Peyer's patch (tissue), 4 donors: ENCODE measurements at places on chromosomes 7 and 10. TPM values are rescaled to one million over a fixed set of nuclear protein-coding genes. Genes with fewer than 3 reads are reported as not detected.

- no peak for DNase-seq
Measured at GRCh38 chr10:96082748-96083147, 39.4 kb downstream of the CCNJ start.

DNA sequence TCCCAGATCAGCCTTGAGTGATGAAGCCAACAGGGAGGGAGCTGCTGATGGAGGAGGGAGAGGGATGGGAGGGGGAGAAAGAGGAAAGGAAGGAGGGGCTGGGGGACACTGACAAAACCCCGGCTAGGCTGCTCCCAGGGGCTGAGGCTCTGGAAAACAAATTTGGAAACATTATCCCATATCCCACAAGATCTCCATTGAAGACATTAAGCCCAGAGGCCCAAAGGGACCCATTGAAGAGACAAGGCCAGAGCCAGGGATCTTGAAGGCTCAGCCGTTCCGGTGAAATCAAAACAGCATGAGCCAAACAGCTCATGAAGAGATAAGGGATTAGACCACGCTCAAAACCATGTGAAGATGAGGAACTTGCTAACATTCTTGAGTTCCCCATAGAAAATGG lies 184.3 kb upstream of the ITGB1 start:
- DNase-seq, result no peak

DNA sequence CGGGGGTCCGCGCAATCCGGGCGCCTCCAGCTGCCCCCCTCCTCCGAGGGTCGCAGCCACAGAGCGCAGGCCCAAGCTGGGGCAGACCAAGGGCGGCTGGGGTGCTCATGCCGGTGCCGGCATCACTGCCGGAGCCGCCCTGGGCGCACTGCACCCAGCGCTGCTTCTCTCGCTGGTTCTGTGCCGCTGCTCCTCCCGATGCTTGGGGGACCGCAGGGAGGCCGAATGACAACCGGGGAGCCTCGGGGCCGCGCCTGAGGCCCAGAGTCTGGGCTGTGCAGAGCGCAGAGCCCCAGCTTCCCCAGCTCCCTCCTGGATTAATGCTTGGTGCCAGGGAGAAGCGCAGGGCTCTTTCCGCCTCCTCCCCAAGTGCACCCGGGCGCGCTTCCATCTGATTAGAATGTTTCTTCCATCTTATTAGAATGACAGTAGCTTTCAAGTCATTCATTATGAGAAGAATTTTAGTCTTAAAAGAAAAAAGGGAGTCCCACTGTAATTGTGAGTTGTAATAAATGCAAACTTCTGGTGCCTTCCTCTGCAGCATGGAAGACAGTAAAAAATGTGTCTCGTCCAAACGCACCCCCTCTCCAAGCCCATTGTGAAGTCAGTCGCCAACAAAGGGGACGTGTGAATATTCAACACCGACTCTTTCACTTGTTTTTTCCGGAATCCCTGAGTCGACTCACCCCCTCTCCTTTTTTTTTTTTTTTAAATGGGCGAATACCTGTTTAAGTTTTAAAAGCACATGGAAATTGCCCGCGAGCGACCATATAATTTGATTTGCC lies 19.5 kb upstream of the PTF1A start:
- no peak for DNase-seq

- DNase-seq, result no peak
Measured at GRCh38 chr7:75688200-75689136, 50.3 kb downstream of the HIP1 start.

- DNase-seq, result no peak
Measured at GRCh38 chr10:132814469-132814856, 28.5 kb upstream of the NKX6-2 start.

GRCh38 chr10:114823077-114823463 lies 1.5 kb downstream of the FHIP2A start:
- DNase-seq, result no peak

GRCh38 chr7:29920491-29920890 lies 69.1 kb downstream of the SCRN1 start:
- DNase-seq, result no peak

DNA sequence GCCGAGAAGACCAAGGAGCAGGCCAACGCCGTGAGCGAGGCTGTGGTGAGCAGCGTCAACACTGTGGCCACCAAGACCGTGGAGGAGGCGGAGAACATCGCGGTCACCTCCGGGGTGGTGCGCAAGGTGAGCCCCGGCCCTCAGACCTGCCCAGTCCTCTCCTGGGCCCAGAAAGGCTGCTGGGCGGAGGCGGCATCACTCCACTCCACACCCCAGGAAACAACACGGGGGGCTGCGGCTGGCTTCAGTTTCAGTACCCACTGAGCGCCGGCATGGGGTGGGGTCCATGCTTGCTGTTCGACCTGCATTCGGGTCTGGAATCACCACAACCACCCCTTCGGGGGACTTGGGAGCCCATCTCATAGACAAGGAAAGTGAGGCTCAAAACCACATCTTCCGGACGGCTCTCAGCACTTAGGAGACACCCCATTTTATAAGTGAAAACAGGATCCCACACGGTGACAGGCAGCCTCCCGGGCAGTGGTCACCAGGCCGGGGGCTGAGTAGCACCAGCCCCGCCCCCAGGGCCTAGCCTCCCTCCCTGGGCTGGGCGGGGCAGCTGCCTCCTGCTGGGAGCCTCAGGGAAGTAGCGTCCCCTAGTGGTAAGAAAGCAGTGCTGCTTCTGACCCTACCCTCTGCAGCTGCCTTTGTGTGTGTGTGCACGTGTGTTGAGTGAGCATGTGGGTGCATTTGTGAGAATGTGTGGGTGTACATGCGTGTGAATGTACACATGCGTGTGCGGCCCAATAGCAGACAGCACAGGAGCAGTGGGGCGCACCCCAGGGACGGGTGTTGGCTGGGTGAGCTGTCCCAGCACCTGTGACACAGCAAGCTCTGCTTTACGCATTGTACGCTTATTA lies 1.8 kb downstream of the SNCG start:
- peak; percentile 62 for DNase-seq

- DNase-seq, result no peak
Measured at GRCh38 chr7:26919906-26920493, 55.6 kb upstream of the SKAP2 start.

- DNase-seq, result no peak
Measured at GRCh38 chr10:50420196-50420595, 168.9 kb upstream of the ASAH2 start.

DNA sequence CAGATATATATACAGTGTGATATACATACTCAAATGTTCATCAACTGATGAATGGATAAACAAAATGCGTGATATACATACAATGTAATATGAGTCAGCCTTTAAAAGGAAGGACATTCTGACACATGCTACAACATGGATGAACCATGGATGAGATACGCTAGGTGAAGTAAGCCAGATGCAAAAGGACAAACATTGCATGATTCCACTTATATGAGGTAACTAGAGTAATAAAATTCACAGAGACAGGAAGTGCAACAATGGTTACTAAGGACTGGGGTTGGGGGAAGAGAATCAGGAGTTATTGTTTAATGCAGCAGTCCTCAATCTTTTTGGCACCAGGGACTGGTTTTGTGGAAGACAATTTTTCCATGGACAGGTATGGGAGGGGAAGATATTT lies 47.3 kb upstream of the PIK3AP1 start:
- no peak for DNase-seq

DNA sequence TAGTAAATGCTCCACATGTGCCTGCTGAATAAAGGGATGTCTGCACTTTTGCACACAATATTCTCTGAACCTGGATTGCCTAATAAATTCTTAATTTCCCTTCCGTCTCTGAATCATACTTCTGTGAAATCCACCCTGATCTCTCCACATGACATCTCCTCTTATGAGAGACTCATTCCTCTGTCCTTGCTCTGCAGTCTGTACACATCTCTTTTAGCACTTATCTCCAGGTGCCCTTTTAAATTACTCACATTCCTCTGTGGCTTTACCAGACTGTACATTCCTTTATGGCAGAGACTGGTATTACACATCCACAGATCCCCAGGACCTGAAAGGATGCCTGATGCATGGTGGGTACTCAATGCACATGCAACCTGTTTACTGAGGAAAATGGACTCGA lies 527.6 kb downstream of the PHTF2 start:
- no peak for DNase-seq

GRCh38 chr10:112835944-112836451 lies 114.0 kb upstream of the TCF7L2 start:
- DNase-seq, result no peak

DNA sequence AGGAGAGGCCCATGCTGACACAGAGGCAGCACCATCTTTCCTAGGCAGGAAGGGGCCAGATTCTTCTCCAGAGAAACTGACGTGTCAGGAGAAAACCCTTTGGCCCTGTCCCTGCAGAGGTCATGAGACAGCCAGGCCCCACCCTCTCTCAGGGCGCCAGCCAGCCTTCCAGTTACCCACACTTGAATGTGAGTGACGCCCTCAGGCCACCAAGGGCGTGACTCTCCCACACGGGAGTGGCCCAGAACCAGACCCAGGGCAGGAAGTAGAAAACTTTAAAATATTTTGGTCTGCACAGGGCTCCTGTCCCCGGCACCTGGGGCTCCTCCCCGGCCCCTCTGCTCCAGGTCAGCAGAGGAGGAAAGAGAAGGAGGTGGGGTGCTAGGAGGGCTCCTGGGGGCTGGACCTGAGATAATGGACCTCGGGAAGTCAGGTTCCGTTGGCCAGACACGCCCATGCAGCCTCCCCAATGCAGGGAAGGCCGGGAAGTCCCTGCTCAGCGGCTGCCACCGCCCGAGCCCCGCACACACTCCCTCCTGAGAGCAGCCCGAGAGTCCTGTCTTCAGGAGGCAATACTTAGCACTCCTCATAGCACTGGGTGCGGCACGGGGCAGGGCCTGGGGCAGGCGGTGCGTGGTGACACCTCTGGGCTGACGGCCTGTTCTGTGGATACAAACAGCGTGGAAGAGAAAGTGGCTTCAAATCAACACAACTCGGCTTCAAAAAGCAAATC lies 67.0 kb upstream of the CFAP46 start:
- DNase-seq, result peak; percentile 19

DNA sequence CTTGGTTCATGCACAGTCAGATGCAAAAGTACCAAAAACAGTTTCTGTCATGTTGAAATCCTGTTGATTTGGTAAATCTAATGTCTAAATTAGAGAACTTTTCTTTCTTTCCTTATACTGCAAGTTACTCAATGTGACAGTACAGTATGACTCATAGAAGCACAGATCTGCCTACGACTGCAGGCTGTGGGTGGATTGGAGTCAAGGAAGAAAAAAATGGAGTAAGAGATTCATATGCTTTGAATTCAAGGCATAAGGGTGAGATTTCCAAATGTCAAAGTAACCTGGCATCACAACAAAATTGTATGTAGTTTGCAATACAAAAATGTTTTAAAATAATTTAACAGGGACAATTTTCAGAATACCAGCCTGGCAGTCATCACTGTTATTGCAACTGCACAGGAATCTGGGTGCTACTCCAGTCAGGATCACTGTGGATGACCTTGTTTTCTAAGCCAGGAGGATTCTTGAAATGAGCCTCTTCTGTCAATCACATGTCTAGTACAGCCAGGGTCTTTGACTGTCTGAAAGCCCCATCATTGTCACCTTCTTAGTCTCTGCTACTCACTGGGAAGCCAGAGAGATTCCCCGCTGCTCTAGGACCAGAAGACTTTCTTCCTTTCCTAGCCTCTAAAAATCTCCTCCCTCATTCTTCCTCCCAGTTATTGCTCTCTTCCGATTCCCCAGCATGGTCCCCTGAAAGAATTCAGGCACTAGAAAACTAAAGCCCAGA lies 83.6 kb downstream of the CD36 start:
- DNase-seq, result no peak

DNA sequence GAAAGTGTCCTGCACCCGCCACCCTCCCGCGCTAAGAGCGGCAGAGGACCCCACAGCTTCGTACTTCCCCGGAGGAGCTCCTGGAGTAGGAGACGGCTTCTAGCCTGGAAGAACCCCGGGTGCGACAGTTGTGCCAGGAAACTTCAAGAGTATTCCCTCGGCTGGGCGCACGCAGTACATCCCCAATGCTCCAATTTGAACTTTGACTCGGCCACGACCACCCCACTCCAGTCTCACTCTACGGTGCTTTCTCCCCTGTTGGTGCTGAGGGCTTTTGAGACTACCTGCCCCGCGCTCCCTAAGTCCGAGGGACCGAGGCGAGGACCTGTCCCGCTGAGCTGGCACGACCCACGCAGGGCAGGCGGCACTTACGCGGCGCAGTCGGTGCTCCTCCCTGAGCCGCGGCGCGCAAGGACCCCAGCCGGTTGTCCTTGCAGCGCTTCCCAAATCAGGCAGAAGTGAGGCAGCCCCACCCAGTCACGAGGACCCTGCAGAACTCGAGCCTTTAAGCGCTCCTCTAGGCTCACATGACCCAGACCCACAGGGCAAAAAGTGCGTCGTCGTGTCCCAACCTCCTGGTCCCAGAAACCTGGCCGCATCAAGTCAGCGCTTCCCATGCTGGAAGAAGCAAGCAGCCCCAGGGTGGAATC lies at the start of gene CPVL:
Gene CPVL, minus strand, starts transcription at position 481 of the 650 bp plus-strand sequence. CDS start 25,476 bp downstream, outside the sequence.
- DNase-seq, result no peak

- DNase-seq, result no peak
Measured at GRCh38 chr7:2540641-2541051, 14.7 kb downstream of the BRAT1 start.

- DNase-seq, result no peak
Measured at GRCh38 chr7:19109000-19109946, 8.2 kb downstream of the TWIST1 start.

GRCh38 chr10:127186813-127187212 lies 9.6 kb downstream of the INSYN2A start:
- DNase-seq, result no peak

- no peak for DNase-seq
Measured at GRCh38 chr7:81070956-81071355, 152.1 kb upstream of the SEMA3C start.

DNA sequence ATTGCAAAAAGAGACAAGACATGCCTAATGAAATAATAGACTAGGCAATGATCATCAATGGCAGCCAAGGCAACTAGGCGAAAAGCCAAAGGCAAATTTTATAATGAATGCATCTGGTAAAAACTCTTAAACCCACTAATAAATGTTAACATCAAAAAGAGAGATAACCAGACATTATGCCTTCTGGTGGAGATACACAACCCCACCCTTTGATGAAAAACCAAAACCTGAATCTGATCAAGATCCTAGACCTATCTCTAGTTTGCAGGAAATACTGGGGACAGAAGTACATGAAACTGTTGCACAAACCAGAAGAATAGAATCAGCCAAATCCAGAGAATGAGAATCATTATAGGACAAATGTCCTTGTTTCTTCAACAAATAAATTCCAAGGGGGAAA lies 22.0 kb upstream of the GSAP start:
- DNase-seq, result no peak

- DNase-seq, result no peak
Measured at GRCh38 chr7:12092499-12093130, 118.5 kb upstream of the TMEM106B start.

DNA sequence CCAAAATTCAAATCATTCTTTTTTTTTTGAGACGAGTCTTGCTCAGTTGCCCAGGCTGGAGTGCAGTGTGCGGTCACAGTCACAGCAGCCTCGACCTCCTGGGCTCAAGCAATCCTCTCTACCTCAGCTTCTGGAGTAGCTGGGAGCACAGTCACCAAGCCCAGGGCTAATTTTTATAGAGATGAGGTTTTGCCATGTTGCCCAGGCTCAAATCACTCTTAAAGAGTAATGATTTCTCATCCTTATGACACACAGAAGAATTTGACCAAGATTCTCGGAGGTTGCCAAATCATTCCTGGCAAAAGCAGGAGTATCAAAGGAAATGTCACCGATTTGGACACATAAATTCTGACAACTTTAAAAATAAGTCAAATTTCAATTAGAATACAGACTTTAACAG lies 39.1 kb downstream of the SIRT1 start:
- no peak for DNase-seq

GRCh38 chr7:90678986-90679385 lies 82.9 kb downstream of the CDK14 start:
- DNase-seq, result no peak

The LOXL4 gene
- 1.6 TPM for total RNA-seq

The EPO gene
- not detected for total RNA-seq

The CRYGN gene
- total RNA-seq, result not detected

The MMD2 gene
- total RNA-seq, result not detected

The EXOC4 gene
- 154 TPM for total RNA-seq
